Retinal pigment epithelial cell (primary cell): ENCODE measurements at places on chromosomes 1 and 21.

DNA sequence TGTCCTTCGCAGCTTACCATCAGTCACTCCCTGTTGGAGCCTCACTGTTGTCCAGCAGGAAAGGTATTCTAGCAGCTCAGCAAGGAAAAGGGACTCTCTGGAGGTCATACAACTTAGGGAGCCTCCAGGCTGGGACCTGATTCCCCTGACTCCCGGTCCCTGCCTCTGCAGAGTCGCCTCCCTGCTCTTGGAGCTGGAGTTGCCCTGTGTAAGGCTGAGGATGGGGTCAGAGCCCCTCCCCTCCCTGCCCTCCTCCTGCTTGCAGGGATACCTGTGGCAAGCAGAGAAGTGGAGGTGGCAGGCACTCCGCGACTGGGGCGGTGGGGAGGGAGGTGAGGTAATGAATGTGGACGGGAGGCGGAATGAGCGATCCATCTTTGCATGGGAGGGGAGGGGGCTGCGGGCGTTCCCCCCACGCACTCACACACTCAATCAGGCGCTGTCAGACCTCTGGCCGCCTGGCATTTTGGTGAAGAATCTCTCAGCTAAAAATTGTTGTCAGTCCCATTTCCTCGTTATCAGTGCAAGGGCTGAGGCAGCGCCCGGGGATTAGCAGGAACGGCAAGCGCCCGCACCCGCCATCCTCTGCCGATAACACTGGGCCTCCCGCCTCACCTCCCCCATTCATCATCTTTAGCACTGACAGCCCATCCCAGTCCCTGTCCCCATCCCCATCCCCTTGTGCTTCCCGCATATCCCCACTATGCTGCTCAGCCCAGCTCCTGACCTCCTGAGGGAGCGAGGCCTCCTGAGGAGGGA lies 64.3 kb downstream of the TMEM53 start:
- DNase-seq, result no peak

DNA sequence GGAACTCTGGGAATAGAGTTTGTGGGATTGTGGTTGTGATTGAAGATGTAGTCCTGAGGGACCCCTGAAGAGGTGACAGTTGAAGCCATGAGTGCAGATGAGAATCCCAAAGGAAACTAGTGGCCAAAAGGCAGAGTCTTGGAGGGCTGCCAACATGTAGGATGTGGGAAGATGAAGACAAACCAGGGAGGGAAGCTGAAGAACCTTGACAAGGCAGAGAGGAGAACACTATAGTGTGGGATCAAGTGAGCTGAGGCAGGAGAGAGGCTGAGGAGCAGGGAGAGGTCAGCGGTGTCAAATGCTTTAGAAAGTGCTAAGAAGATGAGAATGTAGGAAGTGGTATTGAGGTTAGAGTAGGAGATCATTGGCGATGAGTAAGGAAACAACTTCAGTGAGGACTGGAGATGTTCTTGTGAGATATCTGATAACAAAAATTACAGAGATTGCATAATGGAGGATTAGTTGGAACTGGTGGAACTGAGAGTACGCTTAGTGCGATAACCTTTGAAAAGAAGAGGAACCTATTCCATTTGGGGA lies 88.5 kb upstream of the VCAM1 start:
- DNase-seq, result no peak

DNA sequence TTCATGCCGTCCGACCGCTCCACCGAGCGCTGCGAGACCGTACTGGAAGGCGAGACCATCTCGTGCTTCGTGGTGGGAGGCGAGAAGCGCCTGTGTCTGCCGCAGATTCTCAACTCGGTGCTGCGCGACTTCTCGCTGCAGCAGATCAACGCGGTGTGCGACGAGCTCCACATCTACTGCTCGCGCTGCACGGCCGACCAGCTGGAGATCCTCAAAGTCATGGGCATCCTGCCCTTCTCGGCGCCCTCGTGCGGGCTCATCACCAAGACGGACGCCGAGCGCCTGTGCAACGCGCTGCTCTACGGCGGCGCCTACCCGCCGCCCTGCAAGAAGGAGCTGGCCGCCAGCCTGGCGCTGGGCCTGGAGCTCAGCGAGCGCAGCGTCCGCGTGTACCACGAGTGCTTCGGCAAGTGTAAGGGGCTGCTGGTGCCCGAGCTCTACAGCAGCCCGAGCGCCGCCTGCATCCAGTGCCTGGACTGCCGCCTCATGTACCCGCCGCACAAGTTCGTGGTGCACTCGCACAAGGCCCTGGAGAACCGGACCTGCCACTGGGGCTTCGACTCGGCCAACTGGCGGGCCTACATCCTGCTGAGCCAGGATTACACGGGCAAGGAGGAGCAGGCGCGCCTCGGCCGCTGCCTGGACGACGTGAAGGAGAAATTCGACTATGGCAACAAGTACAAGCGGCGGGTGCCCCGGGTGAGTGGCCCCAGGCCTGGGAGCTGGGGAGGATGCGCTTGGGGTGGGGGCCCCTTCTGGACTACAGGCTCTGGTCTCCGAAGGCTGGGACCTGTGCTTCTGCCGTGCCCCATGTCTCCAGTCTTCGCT lies 1.1 kb downstream of the SKI start:
- DNase-seq, result no peak

DNA sequence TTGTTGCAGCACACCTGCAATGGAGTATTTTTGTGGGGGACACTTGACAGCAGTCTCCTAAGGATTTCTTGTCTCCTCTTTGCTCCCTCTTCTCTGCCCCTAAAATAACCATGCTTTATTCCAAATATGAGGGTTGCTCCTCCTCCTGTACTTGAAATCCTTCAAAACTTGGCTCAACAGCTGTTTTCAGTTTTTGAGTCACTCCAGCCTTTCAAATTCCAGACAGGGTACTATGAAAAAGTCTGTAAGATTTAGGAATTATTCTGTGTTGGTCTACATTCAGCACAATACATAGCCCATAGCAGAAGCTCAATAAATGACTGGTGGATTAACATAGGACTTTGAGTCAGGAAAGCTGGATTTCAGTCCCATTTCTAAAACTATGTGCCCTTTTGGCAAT lies 5.5 kb downstream of the AP4B1 start:
- DNase-seq, result no peak

- no peak for DNase-seq
Observed at GRCh38 chr1:65166572-65167305, 18.7 kb downstream of the AK4 start.

DNA sequence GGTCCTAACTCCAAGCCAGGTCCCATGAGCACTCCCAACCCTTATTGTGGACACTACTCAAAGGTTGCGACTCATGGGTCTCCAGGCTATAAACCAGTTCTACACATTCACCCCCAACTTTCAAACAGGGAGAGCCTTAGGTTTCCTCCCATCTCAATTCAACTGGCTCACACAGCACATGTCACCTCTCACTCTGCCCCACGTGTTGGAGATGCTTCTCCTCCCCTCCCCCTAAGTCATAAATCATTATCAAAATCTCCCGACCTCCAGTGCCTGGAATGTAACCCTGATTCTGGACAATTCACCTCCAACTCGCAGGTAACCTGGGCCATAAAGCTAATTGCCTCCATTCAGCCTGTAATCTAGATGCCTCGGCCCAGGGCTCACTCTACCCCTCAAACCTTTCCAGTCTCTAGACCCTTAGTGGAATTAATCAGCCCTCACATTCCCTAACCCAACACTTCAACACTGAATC lies 595 bp downstream of the AK2 start:
- no peak for DNase-seq

- no peak for DNase-seq
Observed at GRCh38 chr1:20401405-20402010, 84.5 kb downstream of the CAMK2N1 start.

GRCh38 chr21:25764065-25764464 lies 29.3 kb downstream of the GABPA start:
- no peak for DNase-seq

GRCh38 chr1:228876187-228876586 lies 140.9 kb downstream of the RHOU start:
- DNase-seq, result no peak

- no peak for DNase-seq
Observed at GRCh38 chr1:33092438-33092837, 11.5 kb downstream of the AZIN2 start.

DNA sequence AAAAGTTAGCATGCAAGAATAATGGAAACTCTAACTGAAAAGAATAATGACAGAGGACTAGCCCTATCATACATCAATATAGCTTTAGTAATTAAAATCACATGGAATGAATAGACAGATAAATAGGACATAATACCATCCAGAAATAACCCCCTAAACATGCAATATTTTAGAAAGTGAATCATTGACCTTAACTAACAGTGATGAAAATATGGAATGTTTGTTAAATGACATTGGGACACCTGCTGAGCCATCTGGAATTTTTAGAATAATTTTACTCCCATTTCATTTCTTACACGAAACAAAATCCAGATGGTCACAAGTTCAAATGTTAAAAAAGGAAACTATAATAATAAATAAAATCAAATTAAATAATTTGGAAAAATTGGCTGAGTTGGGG lies 53.1 kb upstream of the FMO3 start:
- DNase-seq, result no peak

DNA sequence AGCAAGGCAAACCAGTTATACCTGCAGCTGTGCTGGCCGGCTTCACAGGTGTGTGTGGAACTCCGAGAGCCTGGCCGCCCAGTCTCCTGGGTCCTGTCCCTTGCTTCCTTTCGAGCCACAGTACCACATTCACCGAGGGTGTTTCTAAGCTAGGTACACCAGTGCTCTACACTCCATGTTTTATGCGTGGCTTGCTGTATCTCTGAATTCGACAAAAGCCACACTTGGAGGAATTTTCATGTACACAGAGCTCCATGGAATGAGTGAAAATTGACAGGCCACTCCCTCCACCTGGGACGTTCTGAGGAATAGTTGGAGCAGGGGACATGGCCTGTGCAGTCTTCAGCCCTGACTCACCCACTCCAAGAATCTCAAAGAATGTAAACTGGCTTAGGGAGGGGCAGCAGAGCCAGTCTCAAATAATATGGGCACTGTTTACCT lies 14.0 kb downstream of the ETS2 start:
- peak; percentile 70 for DNase-seq

GRCh38 chr1:37865348-37866120 lies 6.1 kb upstream of the MTF1 start:
- DNase-seq, result no peak

DNA sequence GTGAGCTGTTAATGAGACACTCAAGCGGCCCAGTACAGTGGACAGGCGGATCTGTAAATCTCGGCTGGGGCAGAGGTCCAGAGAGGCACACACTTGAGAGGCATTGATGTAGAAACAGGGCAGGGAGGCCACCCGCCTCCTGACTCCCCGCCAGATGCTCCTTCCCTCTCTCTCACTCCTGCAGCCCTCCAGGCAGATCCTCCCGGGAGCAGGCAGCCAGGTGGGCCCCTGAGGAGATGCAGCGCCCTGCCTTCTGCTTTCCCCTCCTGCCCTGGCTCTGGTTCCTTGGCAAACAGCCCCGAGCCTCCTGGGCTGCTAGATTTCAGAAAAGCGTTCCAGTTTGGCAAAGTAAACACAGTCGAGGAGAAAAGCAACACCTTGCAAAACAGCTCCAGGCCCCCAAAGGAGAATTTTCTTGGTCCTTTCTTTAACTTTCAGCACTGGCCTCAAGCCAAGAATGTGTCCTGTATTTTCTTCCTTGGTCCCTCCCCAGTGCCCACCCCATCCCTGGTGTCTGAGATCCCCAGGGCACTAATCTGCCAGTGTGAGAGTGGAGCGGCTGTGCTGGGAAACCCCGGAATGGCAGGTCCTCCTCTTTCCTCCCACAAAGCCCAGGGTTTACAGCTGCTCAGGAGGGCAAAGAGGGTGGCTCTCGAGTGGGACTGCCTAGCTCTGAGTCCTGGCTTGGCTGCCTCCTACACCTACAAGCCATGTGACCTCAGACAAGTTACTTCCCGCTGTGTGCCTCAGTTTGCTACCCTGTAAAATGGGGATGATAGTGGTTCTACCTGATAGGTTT lies 29.4 kb upstream of the IFNLR1 start:
- DNase-seq, result no peak

- DNase-seq, result peak; percentile 42
Observed at GRCh38 chr1:97849345-97850340, 71.2 kb downstream of the DPYD start.

- DNase-seq, result no peak
Observed at GRCh38 chr1:169528215-169529067, 42.7 kb upstream of the SLC19A2 start.

GRCh38 chr1:1597275-1597930 lies 2.5 kb downstream of the FNDC10 start:
- DNase-seq, result no peak

GRCh38 chr1:37755290-37755689 lies 9.6 kb downstream of the EPHA10 start:
- no peak for DNase-seq

- peak; percentile 51 for DNase-seq
Observed at GRCh38 chr1:115677182-115677555, 35.4 kb downstream of the VANGL1 start.

GRCh38 chr1:211938561-211938997 lies 96.8 kb downstream of the INTS7 start:
- no peak for DNase-seq

DNA sequence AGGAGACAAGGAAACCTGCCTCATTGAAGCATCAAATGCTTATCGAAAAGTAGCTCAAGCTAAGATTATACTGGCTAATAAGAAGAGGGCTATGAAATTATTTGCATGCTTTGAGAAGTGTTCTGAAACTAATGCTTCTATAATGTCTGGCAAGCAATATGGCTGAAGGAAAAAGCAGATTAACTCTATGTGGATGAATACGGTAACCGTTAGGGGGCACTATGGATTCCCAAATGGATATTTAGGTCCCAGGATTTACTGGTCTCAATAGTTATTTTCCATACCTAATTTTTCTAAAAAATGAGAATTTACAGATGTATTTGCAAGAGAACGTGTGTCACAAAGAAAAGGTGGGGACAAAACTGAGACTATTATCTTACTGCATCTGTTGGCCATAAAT lies 34.6 kb upstream of the RRP15 start:
- no peak for DNase-seq

DNA sequence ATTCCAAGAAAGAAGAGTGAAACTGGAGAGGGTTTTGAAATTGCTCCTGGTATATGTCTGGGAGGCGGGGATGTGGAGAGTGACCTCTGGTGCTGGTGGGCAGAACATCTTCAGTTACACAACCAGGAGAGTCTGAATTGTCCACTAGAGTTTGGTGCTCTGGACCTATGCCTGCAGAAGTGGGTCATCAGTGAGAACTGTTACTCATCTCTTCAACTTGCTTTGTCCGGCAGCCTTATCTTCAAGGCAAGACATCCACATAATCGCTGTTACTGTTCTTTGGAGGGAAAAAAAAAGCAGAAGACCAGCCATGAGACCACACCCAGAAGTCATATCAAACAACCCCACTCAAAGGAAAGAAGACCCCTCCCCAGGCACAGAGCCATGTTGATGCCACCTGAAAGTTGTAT lies 14.9 kb downstream of the SH2D1B start:
- DNase-seq, result no peak

DNA sequence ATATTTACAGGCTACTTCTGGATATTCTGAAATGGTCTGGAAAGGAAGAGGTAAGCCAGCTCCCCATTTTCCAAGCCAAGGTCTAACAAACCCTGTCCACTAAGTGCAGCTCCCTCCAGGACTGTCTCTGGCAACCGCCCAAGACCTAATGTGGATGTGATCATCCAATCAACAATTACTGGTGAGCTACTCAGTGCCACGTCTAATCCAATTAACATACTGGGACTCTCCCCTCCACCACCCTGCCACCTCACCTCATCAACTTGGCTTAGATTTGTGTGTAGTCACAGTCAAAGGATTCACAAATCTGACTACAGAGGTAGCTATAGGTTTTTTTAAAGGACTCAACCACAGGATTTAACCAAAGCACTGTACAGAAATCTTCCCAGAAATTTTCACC lies 25.4 kb upstream of the S100A7 start:
- DNase-seq, result peak; percentile 56
